DMS 273 treated with DMSO at 0.1 percent for 48 hours (cell line): ENCODE measurements at places on chromosomes 11 and 22.
A peak's percentile ranks its signal among the peaks of the same experiment; 100 is the strongest.

DNA sequence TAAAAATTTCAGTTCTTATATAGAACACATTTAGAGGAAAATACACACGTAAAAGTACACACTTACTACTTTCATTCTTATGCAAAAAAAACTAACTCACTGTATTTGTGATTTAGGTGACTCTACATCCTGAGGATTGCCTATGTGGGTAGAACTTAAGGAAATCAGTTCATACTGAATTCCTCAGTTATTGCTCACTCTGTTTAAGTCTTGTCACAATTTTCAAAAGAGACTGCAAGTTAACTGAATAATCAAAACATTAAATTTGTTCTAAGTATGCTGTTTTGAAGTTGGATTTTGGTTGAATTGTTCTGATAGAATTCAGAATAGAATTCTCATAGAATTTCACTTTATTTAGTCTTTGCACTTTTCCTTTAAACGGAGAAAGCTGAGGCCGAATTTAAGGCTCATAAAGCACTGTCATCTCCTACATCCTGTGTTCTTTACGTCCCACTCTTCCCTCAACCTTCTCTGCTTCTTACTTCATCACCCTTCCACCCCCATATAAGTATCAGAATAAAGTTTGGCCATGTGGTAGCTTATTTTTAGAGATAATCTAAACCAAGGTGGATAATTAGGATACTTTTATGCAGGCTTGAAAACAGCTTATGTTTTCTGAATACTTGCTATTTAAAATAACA, 59.8 kb downstream of the APOL5 start:
- no peak for DNase-seq

DNA sequence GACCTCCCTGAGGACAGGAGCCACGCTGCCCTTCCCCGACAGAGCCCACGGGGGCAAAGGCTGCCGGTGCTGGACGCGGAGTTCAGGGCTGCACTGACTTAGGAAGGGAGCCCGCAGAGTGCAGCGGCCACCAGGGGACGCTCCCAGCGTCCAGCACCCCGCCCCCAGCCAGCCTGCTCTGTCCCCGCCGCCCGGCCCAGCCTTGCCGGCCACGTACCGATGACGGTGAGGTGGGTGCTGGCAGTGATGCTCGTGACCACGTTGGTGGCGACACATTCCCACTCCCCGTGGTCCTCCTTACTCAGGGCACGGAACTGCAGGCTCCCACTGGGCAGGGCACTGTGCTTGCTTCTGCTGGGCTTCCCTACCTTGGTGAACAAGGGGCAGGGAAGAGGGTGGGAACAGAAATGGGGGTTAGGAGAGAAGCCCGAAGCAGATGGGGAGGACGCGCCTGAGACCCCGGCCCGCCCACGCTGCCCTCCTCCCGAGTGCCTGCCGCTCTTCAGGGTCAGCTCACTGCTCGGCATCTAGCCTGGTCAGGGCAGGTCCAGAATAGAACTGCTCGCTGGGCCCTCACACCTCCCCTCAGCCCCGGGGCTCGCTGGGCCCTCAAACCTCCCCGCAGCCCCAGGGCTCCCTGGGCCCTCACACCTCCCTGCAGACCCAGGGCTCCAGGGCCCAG, 25.9 kb downstream of the IGSF9B start:
- no peak for DNase-seq

GRCh38 chr11:110492321-110492685, 62.6 kb downstream of the FDX1 start:
- DNase-seq = no peak

- no peak for DNase-seq
These were observed 83.7 kb upstream of the CHRM4 start for GRCh38 chr11:46475051-46475925.

DNA sequence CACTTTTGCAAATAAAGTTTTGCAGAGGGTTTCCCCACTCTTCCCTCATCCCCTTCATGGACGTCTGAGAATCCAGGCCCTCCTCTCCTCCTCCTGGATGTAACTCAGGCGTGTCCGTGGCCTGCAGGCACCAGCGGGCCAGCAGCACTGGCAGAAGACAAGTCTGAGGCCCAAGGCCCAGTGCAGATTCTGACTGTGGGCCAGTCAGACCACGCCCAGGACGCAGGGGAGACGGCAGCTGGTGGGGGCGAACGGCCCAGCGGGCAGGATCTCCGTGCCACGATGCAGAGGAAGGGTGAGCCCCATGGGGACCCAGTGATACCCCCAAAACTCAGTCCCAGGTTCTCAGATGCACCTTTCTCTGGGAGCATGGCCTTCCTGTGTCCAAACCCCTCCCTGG, 14.4 kb downstream of the TUB start:
- DNase-seq = no peak

GRCh38 chr11:73349633-73350032, 26.6 kb upstream of the RELT start:
- DNase-seq = no peak

GRCh38 chr11:66466225-66467033, at the start of gene PELI3:
PELI3 (plus strand) TSS chr11:66466905; CDS start chr11:66468129, 1,224 bp downstream.
- DNase-seq = peak; percentile 30

- DNase-seq = peak; percentile 33
These were observed 20.2 kb downstream of the FADS3 start for GRCh38 chr11:61871158-61871597.

- DNase-seq = no peak
These were observed 12.6 kb upstream of the GLYATL1 start for GRCh38 chr11:58926695-58927094.

DNA sequence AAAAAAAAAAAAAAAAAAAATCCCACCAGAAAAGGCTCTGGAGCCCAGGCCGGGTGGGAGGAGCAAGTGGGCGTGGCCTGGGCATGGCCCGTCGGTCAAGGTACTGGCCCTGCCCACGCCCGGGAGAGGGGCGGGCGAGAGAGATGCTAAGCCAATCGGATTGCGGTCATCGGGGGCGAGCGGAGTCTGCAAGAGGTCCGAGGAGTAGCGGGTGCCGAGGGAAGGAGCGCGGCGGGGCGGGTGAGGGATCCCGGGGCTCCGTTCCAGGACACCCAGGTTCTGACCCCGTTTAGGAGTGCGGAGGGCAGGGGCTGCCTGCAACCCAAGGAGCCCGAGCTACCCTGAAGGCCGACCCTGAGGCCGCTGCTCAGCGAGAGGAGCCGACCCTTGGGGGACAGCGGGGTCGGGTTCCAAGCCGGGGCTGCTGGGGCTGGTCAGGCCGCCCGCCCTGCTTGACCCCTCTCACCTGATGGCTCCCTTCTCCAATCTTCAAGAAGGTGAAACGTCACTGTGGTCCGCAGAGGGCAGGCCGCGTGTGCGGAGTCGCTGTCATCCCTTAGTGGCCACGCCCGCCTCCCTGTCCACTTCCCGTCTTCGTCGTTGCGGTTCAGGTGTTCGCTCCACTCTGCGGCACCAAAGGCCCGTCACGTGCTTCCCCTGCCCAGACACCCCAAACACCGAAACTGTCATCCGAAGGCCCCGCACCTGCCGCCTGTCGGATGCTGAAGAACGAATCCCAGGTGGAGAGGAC, 11.1 kb upstream of the TAB1 start:
- peak; percentile 37 for DNase-seq

DNA sequence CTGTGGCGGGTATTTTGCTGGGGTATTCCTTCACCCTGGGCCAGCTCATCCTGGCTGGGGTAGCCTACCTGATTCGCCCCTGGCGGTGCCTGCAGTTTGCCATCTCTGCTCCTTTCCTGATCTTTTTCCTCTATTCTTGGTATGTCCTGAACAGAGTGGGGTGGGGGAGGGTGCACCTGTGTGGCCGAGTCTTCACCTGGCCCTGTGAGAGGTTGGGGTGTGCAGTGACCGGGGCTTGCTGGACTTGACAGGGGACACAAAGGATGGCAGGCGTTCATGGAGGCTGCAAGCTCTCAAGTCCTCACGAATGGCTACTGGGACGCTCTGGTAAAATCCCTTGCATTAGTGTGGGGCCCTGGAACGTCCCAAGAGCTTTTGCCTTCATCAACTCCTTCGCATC, 39.3 kb downstream of the CAPN1 start:
- DNase-seq = no peak

DNA sequence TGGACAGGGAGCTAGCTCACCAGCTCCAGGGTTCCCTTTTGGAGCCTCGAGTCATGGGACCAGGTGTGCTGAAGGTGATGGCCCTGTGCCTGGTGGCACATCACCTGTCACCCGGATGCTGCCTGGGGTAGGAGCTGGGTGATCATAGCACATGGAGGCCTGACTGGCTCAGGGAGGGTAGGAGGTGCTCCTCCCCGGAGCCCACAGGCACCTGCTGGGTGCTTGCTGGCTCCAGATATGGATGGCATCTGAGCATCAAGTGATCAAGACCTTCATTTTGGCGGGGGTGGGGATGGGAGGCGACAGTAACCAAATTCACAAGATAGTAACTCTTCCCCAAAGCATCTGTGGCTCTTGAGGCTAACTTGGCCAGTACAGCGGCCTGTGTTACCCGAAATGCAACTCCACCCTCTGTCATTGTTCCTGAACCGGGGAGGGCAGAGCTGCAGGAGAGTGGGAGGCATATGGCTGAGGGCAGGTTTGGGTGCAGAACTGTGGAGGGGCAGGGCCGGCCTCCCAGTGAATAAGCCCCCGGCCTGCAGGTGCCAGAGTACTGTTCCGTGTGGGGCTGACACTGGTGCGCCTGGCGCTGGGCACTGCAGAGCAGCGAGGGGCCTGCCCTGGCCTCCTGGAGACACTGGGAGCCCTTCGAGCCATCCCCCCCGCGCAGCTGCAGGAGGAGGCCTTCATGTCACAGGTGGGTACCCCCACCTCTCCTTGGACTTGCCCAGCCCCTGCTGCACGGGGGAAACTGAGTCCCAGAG, 4.7 kb downstream of the TBC1D10C start:
- DNase-seq = no peak

DNA sequence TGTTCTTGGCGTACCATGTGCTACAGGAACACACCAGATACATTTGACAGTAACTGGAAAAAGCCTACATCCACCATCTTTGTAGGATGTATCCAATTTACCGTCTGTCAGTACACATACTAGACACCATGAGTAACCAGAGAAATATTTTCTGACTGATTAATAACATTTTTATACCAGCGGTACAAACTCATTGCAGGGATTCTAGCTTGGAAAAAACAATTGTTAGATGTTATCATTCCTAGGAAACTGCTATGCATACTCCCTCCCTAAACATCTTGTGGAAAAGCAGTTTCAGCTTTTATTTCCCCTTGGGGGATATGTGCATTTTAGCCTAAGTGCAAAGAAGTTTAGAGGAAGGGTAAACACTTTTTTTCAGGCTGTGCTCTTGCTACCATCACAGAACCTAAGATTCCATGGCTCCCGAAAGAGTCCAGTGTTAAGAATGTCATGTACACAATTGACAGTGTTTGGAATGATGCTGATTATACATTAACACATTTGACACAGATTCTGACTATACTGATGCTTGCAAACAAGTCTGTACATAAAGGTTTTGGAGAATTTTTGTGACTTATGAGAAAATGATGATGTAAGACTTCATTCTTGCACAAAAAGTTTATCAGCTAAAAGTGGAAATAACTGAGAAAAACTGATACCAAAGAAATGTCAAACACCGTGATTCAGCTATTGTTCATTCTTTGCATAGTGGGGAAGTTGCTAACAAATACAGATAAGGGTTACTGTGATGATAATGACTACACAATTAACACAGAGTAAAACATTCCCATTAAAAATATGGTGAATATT, 23.7 kb downstream of the NCF4 start:
- no peak for DNase-seq

DNA sequence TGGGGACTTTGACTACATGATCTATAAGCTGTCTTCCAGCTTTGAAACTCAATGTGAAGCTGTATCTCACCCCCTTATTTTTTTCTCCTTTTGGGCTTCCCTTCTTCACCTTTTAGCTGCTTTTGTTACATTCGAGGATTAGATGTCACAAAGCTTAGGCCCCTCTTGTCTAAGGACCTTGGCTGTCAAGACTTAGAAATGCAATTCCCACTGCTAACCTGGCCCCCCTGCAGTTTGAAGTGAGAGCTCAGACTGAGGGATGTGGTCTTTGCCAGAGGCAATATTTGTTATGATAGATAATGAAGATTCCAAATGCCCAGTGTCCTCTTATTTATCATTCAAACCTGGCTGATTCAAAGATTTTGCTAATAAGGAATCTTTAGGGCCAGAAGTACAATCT, 128.3 kb downstream of the ARL14EP start:
- DNase-seq = no peak

DNA sequence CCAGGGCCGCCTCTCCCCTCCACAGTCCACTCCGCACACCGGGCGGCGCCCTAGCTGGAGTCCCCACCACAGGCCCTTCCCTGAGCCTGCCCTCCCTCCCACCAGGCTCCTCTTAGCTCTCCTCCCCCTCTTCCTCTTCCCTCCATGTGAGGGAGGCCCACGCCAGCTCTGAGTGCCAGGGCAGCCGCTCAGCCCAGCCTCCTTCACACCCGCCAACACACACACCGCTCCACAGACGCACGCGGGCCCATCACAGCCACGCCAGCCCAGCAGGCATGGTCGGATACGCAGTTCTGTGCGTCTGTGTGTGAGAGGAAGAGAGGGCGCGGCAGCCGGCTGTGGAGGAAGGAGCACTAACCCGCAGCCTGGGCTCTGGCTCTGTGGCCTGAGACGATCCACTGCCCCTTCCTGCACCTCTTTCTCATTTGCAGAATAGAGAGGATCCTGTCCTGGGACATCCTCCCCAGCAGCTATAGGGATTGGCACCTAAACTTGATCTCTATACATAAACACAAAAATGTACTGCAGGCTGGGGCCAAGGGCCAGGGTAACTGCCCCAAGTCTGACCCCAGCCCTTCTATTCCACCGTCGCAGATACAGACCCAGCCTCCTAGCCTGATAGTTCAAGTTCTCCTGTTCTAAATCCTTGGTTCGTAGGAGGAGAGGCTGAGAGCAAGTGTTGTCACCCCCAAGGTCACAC, 3.5 kb downstream of the CHRM4 start:
- no peak for DNase-seq

DNA sequence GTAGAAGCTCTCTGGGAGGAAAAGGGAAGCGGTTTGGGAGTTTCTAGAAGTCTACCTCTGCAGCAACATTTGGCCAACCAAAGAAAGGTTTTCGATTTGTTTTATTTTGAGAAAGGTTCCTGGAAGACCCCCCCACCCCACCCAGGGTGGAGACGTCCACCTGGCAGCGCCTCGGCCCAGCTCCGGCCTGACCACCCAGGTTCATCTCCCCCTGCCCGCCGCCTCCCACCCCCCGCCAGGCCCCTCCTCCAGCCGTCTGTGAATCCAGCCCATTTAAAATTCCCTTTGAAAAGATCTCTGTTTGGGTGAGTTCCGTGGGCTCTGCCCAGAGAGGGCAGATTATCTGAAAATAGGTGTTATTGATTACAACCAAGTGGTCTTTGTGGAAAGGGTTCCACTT, 43.3 kb downstream of the KCNJ1 start:
- no peak for DNase-seq
